NCI-H748 treated with DMSO at 0.1 percent for 48 hours (cell line): ENCODE measurements at places on chromosomes 11 and 22.
A peak's percentile ranks its signal among the peaks of the same experiment; 100 is the strongest.

DNA sequence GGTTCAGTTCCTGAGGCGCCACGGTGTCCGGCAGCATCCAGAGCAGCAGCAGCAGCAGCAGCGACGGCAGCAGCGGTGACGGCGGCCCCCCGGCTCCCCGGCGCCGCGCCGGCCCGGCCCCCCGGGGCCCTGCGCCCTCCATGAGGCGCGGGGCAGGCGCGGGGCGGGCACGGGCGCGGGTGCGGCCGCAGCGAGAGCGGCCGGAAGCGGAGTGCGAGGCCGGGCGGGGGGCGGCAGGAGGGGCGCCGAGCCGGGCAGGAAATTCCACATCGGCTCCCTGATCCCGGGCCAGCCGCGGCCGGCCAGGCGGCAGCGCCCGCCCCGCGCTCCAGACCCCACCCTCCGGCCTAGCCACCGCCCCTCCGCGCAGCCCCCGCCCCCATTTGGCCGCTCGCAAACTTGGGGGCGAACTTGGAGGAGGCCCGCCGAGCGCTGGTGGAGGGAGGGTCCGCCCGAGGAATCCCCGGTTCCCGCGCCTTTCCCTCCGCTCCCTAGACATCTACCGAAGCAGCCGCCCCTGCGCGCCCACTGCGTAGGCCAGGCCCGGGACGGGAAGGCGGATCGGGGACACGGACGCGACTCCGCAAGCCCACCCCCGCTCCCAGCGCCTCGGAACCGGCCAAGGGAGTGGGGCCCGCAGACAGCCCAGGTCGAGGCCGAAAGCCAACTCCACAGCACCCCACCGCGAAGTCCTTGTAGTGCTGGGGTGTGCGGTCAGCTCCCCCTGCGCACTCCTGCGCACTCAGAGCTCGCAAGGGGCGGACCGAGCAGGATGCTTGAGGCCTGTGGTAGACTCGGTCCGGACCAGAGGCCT is at the start of gene SCARF2:
SCARF2 (minus strand) TSS at position 213 of the 814 bp plus-strand sequence; CDS start at position 142, 71 bp downstream.
- no peak for DNase-seq

DNA sequence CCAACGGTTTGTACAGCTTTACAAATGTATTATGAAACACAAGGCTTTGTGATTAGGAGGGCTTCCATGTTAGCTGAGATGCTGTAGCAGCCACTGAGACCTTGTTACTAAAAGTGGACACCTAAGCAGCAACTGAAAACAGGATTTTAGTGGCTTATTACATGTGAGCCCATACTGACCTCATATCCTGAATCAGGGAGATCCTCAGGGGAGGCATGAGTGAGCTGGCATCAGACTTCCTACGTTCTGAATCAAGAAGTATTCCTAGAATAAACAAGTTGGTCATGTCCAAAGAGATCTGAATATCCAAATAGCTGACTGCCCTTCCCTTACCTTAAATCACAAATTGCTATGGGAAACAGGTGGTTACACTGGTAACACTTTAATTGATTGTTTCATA is 59.1 kb upstream of the SCUBE2 start:
- DNase-seq, result no peak

DNA sequence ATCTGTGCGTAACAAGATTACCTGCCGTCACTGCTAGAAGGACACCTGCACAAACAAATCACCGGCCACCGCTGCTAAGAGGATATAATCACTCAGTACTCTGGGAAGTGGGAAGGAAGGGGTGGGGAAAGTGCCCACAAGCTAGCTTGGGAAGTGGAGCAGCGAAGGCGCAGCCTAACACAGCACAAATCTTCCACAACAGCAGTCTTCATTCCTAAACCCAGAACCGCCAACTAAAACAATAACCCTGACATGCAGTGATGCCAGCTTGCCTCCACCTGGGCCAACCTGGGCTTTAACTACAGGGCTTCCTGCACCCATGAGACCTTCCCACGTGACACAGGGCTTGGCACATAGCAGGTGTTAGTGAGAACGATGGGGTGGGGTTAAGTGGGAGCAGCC is 5.1 kb downstream of the DGCR2 start:
- DNase-seq, result peak; percentile 48

DNA sequence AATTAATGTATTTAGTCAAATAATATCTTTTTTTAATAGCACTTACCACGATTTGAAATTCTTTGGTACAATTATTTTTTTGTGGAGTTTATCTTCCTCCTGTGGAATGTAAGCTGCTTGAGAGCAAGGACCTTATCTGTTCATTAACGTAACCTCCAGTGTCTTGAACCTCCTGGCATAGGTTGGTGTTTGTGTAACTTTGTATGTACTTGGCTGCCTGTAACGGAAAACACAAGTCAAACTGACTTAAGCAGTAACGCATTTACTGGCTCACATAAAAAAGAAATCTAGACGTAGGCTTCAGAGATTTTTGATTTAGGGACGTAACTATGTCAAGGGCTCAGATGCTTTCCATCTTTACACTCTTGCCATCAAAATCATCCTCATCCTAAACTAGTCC is 56.1 kb downstream of the ARHGEF12 start:
- no peak for DNase-seq

- DNase-seq, result no peak
Observed at GRCh38 chr11:14882196-14882595, 9.8 kb downstream of the CYP2R1 start.

GRCh38 chr11:120571476-120571875 is 59.9 kb downstream of the GRIK4 start:
- DNase-seq, result no peak

GRCh38 chr11:70572974-70573260 is 174.6 kb downstream of the CTTN start:
- DNase-seq, result no peak

GRCh38 chr11:15888556-15889345 is 467.6 kb downstream of the SOX6 start:
- no peak for DNase-seq

- no peak for DNase-seq
Observed at GRCh38 chr11:93251922-93252321, 54.1 kb upstream of the SLC36A4 start.

GRCh38 chr11:117005758-117006157 is 92.5 kb downstream of the SIK3 start:
- no peak for DNase-seq

GRCh38 chr22:22576244-22576988 is 17.4 kb upstream of the PRAME start:
- DNase-seq, result no peak

DNA sequence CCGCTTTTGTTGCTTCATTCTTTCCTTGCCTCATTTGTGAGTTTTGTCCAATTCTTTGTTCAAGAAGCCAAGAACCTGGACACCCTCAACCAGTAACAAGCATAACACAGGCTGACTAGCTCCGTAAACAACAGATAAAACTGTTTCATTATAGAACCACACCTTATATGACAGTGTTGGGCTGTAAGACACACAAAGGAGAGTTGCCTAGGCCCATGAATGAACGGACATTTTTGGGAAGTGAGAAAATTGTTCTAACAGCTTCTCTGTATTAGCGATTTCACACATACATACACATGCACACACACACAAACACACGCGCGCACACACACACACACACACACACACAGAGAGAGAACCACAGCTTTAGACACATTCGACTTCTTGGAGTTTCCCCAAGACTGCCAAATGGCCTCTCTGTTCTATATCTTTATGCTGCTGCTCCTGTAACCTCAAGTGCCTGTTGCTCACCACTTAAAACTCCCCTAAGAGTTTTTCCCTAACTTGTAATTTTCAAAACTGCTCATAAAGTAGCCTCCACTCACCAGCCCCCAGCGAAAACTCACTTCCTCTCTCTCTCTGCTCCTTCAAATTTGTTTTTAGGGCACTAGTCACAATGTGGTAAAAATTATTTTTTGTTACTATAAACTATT is 35.9 kb downstream of the CTSC start:
- no peak for DNase-seq

DNA sequence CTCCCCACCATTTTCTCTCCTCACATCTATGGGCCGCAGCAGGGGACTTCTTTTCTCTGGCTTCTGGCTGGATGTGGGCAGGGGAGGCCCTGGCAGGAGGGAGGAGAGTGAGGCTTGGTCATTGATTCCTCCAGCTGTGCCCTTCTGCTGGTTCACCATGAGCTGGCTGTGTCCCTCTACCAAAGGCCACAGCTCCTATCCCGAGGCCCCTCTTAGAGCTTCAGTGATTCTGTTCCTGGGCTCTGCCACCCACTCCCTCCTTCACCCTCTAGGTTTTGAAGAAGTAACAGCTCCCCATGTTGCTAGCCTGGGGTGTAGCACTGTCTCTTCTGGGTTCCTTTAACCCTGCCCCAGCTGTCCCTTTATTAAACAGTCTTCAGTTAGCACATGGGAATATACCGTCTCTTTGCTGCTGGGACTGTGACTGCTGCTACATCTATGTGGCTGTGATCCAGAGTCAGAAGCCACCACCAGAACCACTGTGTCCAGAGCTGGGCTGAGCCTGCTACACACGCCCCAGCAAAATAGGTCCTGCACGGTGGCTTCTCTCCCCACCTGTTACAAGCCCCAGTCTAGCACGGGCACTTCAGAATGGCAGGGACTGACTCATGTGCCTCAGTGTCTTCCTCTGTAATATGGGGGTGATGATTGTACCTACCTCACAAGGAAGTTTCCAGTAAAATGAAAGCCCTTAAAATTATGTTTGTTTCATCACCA is 578 bp upstream of the PARVG start:
- no peak for DNase-seq

DNA sequence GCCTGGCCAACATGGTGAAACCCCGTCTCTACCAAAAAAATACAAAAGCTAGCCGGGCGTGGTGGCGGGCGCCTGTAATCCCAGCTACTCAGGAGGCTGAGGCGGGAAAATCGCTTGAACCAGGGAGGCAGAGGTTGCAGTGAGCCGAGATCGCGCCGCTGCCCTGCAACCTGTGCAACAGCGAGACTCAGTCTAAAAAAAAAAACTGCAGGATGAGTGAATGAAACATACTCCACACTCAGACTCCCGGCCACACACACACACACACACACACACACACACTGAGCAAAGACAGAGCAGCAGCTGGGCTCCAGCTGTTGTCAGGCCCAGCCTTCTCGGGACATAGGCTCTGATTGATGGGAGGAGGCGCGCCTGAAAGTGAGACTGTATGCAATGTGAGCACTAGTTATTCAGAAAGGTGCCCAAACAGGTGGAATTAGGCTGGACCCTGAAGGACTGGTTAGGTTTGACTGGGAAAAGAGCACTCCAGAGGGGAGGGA is 1.5 kb upstream of the PLEKHA7 start:
- DNase-seq, result no peak

DNA sequence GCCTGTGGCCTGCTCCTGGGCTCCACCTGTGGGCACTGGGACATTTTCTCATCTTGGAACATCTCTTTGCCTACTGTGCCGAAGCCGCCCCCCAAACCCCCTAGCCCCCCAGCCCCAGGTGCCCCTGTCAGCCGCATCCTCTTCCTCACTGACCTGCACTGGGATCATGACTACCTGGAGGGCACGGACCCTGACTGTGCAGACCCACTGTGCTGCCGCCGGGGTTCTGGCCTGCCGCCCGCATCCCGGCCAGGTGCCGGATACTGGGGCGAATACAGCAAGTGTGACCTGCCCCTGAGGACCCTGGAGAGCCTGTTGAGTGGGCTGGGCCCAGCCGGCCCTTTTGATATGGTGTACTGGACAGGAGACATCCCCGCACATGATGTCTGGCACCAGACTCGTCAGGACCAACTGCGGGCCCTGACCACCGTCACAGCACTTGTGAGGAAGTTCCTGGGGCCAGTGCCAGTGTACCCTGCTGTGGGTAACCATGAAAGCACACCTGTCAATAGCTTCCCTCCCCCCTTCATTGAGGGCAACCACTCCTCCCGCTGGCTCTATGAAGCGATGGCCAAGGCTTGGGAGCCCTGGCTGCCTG is 1.4 kb downstream of the SMPD1 start:
- no peak for DNase-seq

DNA sequence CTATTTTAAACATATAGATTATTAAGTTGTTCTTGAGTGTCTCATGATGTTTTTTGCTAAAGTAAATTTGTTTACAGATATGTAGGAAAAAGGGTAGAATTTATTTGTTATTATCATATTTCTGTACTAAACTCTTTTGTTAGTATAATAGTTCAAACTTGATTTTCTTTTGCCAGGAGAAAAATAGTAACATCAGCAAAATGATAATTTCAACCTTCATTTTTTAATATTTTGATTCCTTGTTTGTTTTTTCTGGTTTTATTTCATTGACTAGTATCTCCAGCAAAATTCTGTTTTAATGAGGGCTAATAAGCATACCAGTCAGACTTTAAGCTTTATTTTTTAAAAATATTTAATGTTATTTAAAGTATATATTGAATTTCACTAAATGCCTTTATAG is 4.0 kb downstream of the OR1S1 start:
- no peak for DNase-seq

DNA sequence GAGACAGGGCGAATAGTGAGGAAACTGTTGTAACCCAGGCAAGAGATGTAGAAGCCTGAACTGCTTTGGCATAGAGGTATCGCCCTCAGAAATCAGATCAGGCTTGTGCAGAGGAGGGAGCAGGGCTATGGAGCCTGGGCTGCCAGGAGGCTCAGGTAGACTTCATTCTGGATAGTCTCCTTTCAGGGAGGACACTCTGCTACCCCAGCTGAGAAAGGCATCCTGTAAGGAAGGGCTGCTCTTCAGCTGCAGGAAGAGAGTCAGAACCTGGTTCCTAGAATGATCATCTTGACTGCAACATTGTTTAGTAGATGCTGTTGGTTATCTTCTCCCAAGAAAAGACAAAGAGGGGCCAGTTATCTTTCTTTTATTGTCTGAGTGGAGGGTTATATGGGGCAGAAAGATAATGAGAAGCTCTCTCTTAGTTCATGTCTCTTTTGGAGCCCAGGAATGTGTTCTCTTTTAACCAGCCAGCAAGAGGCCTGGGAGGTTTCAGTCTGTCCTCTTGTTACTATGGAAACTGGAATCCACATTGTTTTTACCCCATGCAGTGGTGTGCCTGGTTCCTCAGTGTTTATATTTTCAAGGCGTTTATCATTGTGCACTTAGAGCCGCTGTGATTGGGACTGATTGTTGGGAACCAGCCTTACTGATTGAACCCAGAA is 95.7 kb downstream of the STIM1 start:
- no peak for DNase-seq

- DNase-seq, result no peak
Observed at GRCh38 chr11:16632295-16633200, 105.9 kb upstream of the C11orf58 start.

- DNase-seq, result no peak
Observed at GRCh38 chr11:73391665-73392064, 15.5 kb downstream of the RELT start.

DNA sequence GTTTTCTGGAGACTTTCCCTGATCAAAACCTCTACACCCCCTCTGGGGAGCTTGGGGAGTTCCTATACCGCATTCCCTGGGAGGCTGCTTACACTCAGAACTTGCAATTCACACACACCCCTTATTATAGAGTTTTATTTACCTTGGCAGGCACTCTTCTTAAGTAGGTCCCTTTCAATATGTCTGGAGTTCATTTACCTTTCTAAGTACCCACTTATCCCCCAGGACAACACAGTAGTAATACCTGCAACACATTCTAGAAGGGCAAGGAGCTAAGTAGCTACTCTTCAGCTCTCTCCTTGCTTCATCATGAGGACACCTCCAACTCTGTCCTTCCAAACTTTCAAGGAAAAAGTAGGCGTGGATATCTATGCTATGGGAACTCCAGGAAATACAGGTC is 127.8 kb upstream of the ANO3 start:
- DNase-seq, result no peak

- no peak for DNase-seq
Observed at GRCh38 chr11:61906522-61906909, 10.8 kb downstream of the RAB3IL1 start.
